ENCODE measurements at places on chromosomes 11 and 22.
A peak's percentile ranks its signal among the peaks of the same experiment; 100 is the strongest.

DNA sequence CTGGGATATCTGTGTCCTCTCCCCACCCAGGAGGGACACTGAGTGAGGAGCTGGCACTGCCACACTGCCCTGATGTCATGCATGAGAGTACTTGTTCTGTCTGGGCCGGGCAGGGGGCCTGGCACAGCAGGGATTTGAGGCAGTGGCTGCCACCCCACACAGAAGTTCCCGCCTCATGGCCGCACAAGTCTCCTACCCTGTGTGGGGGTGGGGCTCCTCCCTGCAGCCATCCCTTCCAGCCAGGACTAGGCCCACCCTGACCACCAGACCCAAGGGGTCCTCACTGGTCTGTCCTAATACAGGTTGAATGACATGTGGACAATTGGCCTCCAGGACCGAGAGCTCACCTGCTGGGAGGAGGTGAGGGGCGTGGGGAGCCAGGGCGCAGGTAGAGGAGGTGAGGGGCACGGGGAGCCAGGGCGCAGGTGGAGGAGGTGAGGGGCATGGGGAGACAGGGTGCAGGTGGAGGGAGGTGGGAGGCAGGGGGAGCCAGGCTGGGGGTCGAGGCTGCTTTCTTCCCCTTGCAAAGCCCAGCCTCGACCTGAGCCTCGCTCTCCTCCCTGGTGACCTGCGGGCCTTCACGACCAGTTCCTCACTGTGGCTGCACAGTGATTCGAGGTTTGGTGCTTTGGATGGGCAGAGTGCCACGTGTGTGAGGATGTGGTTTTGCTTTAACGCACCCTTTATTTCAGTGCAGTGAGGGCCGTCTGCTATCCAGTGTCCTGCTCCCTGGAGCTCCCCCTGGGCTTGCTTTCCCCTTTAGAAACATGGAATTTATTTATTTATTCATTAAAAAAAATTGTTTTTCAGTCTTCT, 7.4 kb downstream of the LZTR1 start:
- DNase-seq, result no peak

DNA sequence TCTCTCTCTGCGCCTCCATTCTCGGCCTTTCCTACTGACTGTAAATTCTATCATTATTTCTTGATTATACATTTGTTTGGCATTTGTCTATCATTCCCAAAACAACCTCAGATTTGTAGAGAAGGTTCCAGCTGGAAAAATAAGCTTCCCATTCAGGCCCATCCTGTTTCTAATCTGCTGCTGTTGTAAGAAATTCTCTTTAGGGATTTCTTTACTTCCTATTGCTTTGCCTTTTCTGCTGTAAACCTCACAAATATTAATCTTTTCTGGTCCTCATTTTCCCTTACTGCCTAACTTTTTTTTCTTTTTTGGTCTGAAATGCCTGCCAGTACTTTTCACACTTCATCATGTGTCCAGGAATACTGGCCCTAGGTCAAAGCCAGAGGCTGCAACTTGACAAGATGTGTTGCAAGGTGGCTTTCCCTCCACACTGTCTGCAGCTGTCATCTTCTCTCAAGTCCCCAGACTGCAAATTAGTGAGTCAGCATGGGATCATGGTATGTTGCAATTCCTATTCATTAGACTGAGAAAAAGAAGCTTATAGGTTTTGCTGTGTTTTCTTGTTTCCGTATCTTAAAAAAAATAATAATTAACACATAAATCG, 858.7 kb upstream of the CHORDC1 start:
- DNase-seq, result peak; percentile 65

GRCh38 chr11:47332791-47333525, 19.5 kb downstream of the MYBPC3 start:
- no peak for DNase-seq

GRCh38 chr22:20803696-20804324, 29.9 kb downstream of the SERPIND1 start:
- DNase-seq, result peak; percentile 58

DNA sequence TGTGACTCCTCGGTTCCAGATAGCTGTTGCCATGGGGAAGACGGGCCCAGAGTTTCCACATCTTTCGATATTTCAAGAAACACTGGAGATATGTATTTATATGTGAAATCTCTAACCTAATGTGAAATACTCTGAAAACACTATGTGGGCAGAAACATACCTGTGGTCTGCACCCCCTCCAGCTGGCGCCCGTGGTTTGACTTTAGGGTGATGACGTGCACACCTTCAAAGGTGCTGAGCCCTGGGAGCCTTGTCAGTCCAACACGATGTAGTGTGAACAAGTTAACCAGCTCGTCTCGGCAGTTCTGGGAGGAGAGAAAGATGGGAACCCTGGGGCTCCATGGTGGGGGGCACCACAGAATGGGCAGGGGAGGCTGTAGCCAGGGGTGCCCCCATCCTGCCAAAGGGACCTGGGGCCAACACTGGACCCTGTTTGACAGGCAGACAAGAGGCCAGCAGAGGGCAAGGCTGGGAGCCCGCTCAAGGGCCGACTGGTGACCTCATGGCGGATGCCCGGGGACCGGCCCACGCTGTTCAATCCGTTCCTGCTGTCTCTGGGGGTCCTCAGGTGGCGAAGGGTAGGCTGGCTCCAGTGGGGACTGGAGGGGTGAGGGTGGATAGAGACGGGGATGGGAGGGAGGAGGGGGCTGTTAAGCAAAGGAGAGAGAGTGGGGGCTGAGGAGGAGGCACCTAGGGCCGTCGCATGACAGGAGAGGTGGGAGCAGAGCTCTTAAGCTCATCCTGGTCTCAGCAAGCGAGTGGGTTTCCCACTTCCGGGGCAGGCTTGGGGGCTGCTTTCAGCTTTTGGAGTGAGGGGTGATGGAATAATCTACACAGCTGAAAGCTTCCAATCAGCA, 43.8 kb downstream of the TRIOBP start:
- DNase-seq, result peak; percentile 58

DNA sequence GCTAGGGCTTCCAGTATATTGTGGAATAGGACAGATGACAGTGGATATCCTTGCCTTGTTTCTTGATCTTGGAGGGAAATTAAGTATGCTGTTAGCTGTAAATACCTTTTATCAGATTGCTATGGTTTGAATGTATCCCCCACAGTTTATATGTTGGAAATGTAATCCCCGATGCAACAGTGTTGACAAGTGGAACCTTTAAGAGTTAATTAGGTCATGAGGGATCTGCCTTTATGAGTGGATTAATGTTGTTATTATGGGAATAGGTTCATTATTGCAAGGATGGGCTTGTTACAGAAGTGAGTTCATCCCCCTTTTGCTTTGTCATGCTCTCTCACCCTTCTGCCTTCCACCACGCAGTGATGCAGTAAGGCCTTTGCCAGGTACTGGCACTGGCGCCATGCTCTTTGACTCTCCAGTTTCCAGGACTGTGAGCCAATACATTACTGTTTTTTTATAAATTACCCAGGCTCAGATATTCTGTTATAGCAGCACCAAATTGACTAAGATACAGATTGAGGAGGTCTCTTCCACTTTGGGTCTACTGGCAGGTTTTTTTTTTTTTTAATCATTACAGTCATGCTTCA, 16.4 kb downstream of the CABIN1 start:
- DNase-seq, result no peak

DNA sequence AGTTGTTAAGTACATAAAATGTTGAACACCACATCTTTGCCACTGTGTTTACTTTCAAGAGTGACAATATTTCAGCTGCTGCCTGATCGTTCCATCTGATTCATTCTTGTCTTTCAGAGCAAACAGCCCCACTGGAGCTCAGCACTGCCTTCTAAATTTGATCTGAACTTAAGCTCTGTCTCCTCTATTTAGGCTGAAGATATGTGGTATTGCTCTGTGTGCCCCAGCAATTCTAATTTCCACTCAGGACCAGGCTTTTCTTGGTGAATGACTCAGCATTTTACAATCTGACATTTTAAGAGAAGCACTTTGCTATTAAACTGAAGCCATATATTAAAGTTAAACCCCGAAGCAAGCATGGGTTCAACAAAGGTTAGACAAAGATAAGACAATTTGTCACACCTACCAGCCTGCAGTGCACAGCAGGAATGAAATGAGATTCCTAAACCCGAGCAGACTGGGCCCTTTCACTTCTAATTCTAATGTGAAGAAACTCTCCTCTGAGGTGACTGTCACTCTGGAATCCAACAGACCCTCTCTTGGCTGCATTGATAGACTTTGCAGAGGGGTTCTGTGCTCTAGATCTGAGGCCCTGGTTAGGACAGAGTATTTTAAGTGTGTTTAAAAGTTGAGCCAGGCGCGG, 41.7 kb upstream of the PLET1 start:
- DNase-seq, result no peak

DNA sequence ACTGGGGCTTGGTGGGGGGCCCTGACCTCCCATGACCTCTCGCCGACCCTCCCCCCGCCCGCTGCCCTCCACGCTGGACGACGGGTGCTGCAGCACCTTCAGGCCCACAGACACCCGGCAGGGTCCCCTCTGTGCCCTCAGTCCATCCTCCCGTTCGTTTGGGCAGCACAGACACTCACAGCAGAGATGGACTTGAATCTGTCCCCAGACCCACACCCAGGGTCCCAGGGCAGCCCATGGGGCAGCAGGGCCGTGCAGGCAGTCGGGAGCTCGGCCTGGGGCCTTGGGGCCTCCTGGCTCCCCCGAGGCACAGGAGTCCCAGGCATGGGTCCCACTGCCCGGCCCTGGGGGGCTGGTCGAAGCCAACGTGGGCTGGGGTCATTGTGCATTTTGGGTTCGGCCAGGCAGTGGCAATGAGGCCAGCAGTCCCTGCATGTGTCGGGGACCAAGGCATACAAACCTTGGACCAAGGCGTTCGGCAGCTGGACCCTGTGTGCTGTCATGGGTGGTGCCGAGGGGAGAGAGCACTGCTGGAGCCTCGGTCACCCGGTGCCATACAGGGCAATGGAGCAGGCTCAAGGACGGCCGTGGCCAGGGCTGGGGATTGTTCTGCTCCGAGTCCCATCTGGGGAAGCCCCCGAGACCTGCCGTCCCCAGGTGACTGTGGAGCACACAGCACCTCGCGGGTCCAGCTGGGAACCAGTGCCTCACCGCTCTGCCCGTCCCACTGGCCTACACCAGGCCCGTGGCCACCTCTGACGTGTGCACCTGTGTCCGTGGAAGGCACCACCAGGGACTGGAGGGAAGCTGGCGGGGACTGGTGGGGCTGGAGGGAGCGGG, 19.3 kb upstream of the BRSK2 start:
- DNase-seq, result no peak

- no peak for DNase-seq
These were observed at the start of gene DRD4 for GRCh38 chr11:636511-637332. DRD4 (plus strand) TSS chr11:637269; CDS start chr11:637305, 36 bp downstream.

GRCh38 chr22:38751422-38752346, 4.1 kb downstream of the SUN2 start:
- DNase-seq, result peak; percentile 75

DNA sequence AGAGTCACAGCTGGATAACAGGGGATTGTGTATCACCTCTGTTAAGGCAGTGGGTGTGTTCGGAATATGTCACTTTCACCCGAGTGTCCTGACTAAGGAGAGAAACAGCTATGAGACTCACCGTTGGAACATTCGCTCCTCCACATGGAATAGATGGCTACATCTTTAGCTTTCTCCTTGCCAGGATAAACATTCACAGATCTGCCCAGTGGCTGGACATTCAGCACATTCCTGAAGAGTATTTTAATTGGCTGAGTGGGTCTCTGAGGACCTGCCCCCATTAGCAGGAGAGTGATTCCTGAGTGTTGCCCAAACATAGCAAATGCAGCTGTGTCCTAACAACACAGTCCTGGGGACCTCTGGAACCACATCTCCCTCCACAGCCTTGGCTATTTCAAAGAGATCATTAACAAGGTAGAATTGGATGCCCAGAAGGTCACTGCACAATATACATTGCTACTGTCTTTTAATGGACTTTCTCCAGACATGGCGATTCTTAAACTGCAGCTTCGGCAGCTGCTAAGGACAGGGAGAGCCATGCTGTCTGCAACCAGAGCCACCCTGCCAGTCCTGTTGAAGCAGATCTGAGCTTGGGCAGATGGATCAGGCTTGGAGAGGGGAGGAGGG, 435.0 kb upstream of the CADM1 start:
- no peak for DNase-seq

Data from right forelimb (tissue), 1 donor.